AG04450 (cell line): ENCODE measurements at places on chromosomes 12 and 14. TPM values are rescaled to one million over a fixed set of nuclear protein-coding genes. Genes with fewer than 3 reads are reported as not detected.
A peak's percentile ranks its signal among the peaks of the same experiment; 100 is the strongest.

- DNase-seq, result no peak
These were observed 96.1 kb downstream of the TMX1 start for GRCh38 chr14:51335961-51336723.

DNA sequence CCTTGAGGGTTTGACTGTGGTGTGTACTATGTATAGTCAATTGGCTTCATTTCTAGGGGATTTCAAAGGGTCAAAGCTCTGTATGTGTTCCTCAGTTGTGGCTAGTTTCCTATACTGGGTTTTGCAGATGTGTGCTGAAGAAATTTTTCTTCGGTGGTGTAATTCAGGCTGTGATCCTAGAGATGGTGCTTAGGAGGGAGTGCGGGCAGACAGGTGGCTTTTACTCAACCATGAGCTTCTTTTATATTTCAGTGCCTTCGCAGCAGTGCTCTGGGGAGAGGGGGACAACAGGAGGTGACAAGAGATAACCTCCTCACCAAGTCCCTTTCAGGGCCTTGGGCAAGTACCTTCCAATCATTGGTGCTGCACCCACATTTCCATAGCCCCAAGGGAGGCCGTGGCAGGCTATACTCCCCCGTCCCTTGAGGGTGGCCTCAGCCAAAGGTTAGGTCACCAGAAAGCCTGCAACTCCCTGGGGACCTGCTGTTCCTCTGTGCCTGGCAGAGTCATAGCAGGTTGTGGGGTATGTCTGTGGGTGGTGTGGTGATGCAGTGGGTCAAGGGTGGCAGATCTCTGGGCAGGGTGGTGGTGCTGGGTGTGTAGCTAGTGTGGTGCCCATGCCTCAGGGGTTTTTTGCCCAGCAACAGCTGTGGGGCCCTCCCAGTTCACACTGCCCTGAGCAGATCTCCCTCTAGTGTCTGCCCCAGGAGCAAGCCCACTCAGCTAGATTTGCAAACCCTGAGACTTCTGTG, 37.0 kb upstream of the TMX1 start:
- DNase-seq, result no peak

Gene EXOC3L4
- not detected in 2 replicates for polyA plus RNA-seq

- no peak for DNase-seq
These were observed 64.9 kb downstream of the LLPH start for GRCh38 chr12:66065641-66066136.

DNA sequence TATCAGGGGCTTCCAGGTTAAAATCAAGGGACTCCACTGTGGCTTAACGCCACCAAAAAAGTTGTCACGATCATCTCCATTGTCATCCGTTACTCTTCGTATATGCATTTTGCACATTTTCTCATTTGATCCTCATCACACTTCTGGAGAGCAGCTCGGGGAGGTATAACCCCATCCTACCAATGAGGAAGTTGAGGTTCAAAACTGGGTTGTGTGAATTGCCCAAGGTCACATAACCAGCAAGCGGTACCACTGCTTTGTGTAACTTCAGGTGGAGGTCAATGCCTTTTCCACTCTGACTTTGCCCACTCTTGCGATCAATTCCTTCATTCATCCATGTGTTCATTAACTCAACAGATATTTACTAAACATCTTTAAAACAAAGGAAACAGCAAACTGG, 71.1 kb upstream of the CCND2 start:
- no peak for DNase-seq

DNA sequence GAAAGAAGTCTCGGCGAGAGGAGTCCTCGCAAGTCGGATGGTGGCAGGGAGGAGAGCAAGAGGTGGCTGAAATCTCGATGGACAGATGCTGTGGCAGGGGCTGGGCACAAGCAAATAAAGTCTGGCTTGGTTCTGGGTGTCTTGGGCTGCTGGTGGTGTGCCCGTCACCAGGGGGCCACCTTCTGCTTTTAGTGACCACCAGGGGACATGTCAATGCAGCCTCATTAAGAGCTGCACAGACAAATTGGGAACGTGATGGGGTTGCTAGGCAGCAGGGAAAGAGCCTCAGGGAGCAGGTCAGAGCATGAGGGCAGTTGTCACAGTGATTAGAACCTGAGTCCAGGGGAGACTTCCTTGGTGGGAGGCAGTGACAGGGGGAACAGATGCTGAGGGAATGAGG, 44.0 kb downstream of the LRRC74A start:
- DNase-seq, result no peak

DNA sequence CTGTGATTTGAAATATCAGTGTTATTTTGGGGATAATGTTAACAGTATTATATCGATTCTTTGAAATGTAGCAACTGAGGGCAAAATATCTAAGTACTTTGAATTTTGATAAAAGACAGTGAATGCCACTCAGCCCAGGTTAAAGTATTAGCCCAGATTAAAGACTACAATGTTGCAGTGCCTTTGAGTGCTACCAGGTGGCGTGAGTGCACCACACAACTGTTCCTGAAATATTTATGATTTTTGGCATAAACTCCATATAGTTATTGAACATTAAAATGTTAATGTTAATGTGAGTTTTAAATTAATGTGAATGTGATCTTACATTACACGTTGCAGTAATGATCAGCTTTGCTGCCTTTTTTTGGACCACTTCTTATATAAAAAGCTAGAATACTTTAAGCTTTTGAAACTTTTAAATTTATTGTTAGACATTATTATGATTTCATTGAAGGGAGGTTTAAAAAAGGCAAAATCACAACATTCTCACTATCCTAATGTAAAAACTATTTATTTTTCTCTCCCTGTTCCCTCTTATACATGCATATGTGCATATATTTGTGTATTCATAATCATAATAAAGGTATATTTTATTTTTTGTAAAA, 22.5 kb downstream of the MRPS35 start:
- DNase-seq, result peak; percentile 4

GRCh38 chr12:13161172-13161571, 35.4 kb upstream of the EMP1 start:
- DNase-seq, result no peak

GRCh38 chr12:14545144-14546124, 22.2 kb downstream of the PLBD1 start:
- no peak for DNase-seq

GRCh38 chr12:38424436-38424835, 107.9 kb downstream of the ALG10B start:
- DNase-seq, result no peak

DNA sequence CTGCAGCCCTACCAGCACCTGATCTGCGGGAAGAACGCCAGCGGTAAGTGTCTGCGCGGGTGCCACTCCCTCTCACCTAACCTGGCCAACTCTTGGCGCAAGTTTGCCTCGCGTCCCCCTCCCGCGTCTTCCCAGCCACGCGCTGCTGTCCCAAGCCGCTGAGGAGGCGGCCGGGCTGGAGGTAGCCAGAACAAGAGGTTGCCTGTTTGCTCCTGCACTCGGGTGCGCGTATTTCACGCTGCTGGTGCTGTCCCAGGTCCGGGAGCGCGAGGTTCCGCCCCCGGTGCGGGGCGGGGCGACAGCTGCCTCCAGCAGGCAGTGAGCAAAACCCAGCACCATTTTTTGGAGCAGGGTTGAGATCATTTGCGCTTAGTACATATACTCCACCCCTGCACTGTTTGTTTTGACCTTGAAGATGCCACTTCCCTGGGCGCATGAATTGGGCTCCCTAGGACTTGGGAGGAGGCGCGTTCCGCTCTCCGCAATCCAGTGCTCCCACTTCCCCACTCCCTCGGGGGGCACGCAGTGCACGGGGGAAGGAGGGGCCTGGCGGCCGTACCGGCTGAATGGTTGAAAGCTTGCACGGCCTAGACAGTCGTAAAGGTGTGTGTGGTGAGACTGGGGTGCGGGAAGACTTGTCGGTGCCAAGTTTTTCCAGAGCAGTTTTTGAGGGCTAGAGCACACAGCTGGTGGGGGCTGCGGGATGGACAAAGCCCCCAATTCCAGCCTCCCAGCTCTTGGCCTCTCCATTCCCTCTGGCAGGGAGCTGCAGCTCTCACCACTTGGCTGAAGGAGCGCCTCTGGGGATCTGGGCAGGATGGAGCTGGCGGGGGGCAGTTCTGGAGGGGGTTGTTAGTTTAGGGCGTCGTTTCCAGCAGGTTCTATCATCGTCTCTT, 226.9 kb upstream of the CRY1 start:
- DNase-seq, result no peak

Gene GPR132
- polyA plus RNA-seq, result 0.07 and 0.14 TPM in 2 replicates

Gene KLRG1
- polyA plus RNA-seq, result 1.3 and 1.7 TPM in 2 replicates

DNA sequence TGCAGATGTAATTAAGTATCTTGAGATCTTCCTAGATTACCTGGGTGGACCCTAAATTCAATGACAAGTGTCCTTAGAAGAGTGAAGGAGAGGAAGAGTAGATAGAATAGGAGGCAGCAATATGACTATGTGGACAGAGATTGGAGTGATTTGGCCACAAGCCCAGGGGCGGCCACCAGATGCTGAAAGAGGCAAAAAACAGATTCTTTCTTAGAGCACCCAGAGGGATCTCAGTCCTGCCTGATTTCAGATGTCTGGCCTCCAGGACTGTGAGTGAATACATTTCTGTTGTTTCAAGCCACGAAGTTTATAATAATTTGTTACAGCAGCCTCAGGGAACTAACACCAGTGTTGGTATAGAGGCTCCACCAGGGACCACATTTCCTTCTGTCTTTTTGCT, 67.3 kb downstream of the DACT1 start:
- no peak for DNase-seq

Gene FAM90A1
- polyA plus RNA-seq, result 0.02 and 0.06 TPM in 2 replicates

Gene DEPDC4
- 0.76 and 1.3 TPM in 2 replicates for polyA plus RNA-seq

GRCh38 chr12:120944645-120945217, 33.6 kb upstream of the HNF1A start:
- DNase-seq, result peak; percentile 10

DNA sequence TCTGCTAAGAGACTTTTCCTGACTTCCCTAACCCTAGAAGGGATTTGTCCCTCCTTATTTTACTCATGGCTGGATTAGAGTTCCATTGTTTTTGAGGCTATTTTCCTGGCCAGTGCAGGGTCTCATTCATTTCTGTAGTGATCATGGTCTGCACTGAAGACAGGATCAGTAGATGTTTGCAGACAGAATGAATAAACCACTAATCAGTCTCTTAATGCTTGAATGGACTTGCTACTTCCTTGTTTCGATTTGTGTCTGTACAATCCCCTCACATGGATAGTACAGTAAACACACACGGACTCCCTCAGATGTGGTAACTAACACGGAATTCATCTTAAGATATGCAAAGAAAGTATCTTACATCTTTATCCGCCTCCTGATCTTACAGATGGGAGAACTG, 102.6 kb upstream of the PRB2 start:
- no peak for DNase-seq

Gene GPRC5D
- polyA plus RNA-seq, result not detected in 2 replicates

GRCh38 chr12:91902860-91903683, 242.6 kb downstream of the BTG1 start:
- no peak for DNase-seq

DNA sequence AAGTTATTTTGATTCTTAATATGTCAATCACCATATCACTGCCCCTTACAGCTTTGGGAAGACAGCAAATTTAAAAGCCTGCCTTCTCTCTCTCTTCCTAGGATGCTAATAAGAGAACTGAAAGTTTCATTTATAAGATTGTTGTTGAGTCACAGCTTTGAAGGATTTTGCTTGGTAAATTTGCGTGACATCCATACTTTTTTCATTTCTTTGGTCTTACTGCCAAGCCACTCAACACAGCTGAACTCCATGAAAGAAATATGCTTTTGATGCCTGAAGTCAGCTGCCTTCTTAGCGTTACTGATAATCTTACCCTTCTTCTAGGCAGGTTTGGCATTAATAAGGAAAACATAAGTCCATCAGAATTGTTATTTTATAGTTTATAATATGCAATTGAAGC, 155.0 kb downstream of the CRADD start:
- DNase-seq, result no peak

DNA sequence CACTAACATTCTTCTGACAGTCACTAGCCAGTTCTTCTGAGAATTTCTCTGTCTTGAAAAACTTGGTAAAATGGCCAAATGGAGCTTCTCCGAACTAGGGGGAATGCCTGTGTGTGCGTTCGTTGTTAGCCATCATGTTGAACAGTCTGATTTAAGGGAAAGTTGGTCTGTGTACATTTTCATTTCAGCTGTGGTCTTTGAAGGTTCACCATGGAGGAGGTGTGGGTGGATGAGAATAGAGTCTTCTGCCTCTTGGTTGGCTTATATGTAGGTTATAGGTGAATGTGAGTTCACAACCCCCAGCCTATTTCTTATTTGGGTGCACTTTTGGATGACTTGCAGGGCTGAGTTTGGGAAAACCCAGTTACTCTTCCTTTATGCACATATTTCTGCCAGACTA, 12.9 kb downstream of the ETV6 start:
- no peak for DNase-seq
